ENCODE measurements at places on chromosomes 4 and X.

- DNase-seq: no peak
These were observed 182.0 kb downstream of the ARHGAP24 start for GRCh38 chr4:85656759-85657505.

DNA sequence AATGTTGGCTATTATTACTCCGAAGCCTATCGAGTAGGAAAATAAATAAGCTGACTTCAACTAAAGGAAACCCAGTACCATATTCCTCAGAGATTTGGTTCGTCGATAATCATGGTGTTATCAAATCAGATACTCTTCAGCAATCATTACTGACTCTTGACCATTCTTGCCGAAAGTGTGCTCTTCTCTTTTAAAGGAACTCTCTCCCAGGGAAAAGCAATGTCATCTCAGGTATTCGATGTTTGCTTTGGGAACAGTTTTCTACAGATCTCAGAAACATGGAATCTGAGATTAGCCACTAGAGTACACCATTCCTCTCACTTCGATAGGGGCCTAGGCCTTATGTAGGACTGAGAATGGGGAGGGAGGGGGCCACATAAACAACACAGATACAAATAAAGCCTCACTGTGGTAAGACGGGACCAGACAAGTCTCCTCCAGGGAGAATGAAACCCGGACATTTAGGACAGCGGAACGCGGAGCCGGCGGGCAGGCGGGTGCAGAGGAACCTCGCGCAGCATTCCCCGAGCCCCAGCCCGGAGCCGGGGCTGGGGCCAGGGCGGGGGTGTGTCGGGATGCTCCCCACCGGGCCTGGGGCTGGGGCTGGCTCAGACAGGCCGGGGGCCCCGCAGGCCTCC, 581 bp downstream of the DNAJB14 start:
- DNase-seq: no peak

- DNase-seq: no peak
These were observed 2.9 kb downstream of the CD40LG start for GRCh38 chrX:136650811-136651210.

GRCh38 chr4:2075987-2076907, 17.1 kb downstream of the NAT8L start:
- no peak for DNase-seq

DNA sequence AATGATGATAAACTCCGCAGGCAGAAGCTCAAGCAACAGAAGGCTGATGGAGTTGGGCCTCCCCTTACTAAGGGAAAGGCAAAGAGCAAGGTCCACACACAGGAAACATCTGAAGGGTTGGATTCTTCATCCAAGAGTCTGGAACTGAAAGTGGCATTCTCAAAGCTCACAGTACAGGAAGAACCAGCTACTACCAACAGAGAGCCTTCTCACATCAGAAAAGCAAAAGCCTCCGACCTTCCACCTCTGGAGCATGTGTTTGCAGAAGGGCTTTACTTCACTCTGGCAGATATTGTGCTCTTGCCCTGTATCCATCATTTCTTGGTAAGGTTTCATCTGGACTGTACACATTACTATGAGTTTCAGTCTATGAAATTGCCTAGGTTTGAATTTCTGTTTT, 10.6 kb downstream of the GSTCD start:
- DNase-seq: no peak

DNA sequence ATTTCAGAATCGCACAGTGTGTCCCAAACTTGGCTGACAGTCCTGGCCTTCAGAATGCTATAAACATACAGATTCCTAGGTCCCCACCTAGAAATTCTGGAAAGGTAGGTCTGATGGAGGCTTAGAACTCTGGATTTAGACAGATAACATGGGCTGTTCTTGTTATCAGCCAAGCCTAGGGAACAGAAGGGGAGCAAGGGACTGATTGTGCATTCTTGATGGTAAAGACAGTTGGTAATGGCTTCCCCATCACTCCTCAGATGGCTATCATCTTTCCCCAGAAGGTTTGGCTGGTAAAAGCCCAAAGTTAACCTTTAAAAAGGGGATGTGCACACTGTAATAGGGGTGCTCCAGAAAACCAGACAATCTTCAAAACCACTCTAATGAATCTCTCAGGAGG, 35.7 kb downstream of the DIPK2B start:
- no peak for DNase-seq

GRCh38 chrX:130726661-130727060, 176.3 kb downstream of the ENOX2 start:
- no peak for DNase-seq

DNA sequence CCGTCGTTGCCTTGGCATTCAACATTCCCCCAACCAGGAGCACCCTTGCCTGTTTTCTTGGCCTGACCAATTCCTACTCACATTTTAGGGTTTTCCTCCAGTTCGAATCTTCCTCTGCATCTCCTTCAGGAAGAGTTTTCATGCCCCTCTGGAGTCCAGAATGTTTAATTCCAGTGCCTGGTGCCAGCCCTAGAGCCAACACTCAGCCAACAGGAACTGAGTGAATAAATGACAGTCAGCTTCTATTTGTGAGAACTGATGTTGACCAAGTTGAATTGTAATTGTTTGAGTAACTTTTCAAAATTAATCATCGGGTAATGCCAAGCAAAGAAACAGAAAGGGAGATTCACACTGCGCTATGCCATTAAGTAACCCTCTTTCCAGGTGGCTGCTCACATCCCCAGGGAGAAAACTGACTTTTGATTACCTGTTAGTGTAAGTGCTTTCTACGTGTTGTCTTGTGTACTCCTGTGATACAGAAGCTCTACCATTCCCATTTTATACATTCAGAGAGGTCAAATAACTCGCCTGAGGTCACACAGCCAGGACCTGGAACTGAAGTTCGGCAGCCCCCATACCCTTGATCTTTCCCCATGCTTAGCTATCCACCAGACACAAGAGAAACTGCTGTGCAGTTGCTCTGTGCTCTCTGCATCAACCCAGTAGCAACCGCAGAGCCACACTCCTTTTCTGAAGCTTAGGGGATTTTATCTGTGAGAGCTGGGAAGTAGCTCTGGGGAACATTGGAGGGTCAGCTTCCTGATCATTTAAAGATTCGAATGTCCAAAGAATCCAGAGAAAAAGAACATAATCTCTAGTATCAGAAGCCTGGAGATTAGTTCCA, 19.0 kb upstream of the SLC2A9 start:
- no peak for DNase-seq

GRCh38 chr4:101114936-101115372, 232.4 kb downstream of the PPP3CA start:
- DNase-seq: no peak

GRCh38 chrX:63658920-63659319, 126.1 kb downstream of the ARHGEF9 start:
- no peak for DNase-seq

DNA sequence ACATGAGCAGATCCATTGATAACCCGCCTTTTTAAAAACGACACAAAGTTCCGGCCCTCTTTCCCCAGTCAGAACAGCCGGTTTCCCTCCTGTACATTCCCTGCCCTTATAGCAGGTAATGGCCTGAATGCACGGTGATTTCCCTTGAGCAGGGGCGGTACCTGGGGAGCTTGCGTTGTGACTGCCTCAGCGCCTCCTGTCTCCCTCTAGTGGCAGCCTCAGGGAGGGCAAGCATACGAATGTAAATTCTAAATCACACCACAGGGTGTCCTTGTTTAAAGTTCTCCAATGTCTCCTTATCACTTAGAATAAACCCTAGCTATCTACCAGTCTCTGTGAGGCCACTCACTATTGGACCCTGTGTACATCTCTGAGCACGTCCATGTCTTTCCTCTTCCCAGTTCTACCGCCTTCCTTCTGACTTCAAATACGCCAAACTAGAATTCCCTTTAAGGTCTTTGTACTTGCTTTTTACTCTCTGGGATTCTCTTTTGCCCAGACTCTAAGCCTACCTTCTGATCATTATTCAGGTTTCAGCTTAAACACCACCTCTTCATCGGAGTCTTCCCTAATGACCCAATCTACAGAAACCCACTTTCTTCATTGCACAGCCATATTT, 18.4 kb upstream of the LDB2 start:
- DNase-seq: peak; percentile 70

DNA sequence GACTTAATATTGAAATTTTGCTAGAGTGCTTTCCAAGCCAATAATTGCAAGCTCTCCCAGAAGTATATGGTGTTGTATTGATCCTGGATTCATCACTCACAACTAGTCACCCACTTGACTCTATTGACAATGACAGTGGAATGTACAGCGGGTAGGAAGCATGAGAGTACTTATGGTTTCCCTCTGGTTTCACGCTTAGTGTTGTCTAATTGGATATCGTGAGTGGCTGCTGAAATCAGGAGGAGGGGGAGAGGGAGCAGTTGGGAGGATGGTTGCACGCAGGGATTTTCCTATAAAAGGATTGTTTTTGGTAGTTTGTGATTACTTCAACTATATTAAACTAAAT, 1819.5 kb upstream of the TENM3 start:
- no peak for DNase-seq

DNA sequence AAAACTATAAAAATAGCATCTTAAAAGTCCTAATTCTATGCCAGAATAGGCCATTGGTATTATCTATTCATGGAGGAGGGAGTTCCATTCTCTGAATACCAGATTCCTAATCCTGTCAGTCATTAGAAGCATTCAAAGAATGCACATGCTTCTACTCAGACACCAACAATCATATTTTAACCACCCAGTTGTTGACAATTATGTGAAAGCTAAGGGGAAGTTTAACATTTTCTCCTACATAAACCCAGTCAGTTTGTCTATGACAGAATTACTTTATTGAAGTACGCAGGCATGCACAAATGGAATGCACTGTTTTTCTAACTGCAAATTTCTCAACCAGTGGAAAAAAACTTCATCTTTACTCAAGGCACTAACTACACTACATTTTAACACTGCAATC, 69.6 kb upstream of the MTNR1A start:
- DNase-seq: no peak

- no peak for DNase-seq
These were observed 306.1 kb upstream of the EMCN start for GRCh38 chr4:100823993-100824323.

DNA sequence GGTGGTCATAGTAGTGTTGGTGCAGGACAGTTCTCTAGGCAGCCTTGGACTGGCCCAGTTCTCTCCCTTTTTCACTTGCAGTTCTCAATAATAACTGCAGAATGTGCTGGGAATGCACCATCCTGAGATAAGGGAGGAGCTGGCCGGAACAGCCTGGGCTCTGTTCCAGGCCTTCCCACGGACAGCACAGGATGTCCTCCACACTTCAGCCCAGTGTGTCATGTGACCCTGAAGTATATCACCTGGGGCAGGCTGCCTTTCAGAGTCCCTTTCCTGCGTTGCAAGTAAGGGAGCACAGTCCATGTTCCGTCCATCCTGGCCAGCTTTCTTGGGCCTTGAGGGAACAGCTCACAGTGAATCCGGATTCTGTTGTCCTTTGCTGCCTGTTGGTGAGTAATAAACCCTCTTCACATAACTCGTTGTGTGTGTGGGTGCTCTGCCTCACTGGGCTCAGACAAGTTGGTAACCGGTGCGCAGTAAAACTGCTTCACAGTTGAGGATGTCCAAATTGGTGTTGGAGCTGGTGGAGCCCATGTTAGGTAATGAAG, 32.3 kb upstream of the BBS12 start:
- no peak for DNase-seq

GRCh38 chrX:103343105-103343504, 13.1 kb downstream of the TCEAL7 start:
- peak; percentile 27 for DNase-seq

DNA sequence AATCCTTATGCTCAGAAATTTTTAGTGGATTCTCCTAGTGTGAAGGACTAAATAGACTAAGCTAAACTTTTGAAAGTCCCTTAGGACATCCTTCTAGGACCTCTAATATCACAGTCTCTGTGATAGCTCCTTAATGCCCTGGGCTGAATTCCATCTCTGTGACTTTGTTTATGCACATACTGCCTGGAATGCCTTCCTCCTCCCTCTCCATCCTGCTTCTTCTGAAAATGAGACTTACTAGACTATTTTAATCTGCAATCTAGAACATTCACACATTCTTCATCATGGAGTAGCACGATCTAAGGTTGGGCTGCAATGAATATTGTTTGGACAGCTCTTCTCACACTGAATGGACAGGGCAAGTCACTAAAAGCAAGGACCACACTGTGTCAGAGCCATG, 65.0 kb upstream of the MSX1 start:
- no peak for DNase-seq

- no peak for DNase-seq
These were observed 67.2 kb upstream of the NPNT start for GRCh38 chr4:105828074-105828473.

DNA sequence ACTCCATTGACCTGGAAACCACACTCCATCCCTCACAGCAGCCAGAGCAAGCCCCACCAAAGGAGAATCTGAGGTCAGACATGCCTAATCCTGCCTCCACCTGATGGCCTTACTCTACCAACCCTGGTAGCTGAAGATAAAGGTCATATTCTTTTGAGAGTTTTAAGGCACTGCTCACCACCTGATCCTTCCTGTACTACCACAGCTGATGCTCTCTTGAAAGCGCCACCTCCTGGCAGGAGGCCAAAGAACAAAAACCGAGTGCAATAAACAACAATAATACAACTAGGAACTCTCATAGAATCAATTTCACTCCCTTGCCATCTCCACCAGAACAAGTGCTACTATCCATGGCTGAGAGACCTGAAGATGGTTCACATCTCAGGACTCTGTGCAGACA, 301.6 kb downstream of the NAF1 start:
- no peak for DNase-seq

DNA sequence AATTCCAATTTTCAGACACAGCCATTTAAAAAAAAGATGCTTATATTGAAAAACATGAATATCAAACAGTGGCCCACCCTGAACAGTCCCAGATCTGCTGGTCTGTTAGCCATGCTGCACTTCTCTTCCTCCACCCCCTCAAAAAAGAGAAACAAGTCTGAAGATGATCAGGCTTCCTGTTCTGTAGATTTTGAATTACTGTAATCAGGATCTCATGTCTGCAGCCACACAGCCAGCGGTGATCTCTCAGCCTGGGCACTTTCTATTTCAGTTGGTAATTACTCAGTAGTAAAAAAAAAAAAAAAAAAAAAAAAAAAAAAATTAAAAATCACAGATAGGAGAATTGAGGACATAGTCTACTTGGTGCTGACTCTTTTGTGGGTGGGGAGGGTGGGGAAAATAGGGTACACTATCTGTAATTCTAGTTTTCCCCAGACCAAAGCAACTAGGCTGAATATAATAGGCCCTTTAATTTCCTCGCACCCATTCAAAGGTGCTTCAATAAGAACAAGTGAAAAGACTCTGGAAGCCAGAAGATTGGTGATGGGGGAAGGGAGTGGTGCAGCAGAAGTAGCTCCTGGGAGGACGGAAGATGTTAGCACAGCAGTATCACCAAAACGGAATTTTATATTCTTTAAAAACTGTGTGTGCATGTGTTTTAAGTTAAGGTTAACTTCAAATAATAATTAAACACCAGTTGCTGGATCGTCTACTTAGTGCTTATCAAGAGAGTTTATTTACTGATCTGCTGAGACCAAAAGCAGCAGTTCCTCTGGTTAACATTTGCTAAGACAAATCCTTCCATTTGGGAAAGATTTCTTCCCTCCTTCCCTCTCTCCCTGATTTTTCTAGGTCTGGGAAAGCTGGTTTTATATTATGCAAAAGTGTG, 47.0 kb downstream of the SPRY1 start:
- peak; percentile 5 for DNase-seq

- DNase-seq: peak; percentile 12
These were observed 2.7 kb upstream of the MAML3 start for GRCh38 chr4:140156529-140157171.

Data from CD4-positive, alpha-beta T cell treated with Interleukin-12 subunit alpha and Interleukin-12 subunit beta, for 1 hour (primary cell).